Stimulated activated CD8-positive, alpha-beta memory T cell treated with anti-CD3 and anti-CD28 coated beads, Interleukin-7, amount 100 ng/mL, for 48 hours (primary cell): ENCODE measurements at places on chromosomes 16 and 17.
A peak's percentile ranks its signal among the peaks of the same experiment; 100 is the strongest.

GRCh38 chr16:83835586-83836566, 28.1 kb downstream of the HSBP1 start:
- no peak for DNase-seq

DNA sequence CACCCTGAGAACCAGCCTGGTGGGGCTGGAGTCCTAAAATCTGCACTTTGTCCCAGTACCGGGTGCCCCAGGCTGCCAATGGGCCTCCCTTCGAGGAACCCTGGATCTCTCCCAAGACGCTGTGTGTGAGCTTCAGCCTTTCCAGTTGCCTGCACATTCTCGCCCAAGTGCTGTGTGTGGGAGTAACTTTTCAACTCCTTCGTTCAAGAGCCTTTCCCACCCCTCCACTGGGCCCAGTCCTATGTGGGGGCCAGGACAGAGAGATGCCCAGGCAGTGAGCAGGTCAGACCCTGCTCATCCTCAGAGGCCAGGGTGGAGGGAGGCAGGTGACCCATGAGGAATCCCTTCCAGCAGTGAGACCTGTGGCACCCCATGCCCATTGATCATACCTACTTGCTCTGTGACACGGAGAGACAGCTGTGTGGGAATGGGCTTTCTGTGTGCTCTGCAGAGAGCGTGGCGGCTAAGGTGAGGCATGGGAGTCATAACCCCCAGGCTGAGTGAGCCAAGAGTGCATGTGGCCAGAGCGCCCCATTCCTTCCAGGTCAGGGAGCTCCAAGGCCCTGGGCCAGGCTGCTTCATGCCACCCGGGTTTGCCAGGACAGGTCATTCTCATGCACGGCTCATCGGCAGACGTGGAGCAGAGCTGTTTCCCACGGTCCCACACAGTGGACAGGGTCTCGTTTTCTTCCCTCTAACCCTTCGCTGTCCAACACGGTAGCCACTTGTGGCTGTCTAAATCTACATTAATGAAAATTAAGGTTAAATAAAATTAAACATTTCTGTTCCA, 154.4 kb downstream of the CLEC16A start:
- DNase-seq: no peak

DNA sequence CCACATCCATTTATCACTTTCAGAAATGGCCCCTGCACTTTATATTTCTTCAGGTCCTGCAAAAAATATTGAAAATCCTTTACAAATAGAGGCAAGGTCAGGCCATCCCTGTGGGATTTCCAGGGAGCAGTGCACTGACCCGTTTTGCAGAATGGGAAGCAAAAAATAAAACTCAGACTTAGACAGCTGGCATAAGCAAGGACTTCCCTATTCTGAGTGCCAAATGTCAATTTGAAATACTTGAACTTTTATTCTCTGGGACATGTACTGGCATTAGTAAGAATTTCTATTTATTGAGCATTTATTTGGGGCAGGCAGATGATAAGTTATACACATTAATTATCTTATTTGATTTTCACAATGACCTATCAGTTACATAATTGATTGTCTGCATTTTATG, 32.4 kb downstream of the PRKCB start:
- DNase-seq: no peak

DNA sequence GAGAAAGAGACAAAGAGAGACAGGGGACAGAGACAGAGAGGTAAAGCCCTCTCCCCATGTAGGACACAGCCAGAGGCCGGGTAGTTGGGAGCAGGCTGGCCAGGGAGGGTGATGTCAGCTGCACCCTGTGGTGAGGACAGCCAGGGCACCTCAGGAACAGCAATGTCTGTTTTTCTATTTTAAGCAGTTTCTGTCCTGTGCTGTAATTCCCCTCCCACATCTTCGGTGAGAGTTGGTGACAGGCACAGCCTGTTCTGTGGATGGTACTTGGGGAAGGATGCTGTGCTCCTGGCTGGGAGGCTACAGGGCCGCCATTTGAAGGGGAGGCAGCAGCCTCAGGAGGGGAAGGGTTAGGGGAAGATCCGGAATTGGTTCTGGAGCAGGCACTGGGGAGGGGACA, 163.5 kb downstream of the SDK2 start:
- DNase-seq: no peak

- no peak for DNase-seq
These were observed 57.8 kb upstream of the IL34 start for GRCh38 chr16:70588565-70588964.

DNA sequence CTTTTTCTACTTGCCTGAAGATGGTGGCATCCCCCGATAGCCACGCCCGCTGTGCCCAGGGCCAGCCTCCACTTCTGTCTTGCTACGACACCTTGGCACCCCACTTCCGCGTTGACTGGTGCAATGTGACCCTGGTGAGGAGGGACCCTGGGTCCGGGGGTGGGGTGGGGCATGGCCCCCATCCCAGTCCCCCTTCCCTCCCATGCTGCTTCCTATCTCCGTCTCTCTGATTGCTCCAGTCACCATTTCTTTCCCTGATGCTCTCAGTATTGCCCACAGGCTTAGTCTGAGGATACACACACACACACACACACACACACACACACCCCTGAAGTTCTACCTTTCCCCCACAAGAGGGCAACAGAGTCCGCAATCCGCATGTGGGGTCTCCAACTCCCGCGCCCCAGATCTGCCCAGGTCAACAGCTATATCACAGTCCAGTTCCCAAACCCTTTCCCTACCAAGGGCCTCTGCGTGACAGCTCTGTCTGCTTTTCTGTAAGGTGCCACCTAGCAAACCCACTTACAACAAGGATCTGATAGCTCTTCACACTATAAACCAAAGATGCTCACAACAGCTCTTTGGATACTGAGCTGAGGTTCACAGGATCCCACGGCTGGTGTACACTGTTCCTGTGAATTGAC, 3.4 kb downstream of the SGCA start:
- DNase-seq: no peak

GRCh38 chr17:40122999-40123810, 1.4 kb downstream of the MSL1 start:
- no peak for DNase-seq

DNA sequence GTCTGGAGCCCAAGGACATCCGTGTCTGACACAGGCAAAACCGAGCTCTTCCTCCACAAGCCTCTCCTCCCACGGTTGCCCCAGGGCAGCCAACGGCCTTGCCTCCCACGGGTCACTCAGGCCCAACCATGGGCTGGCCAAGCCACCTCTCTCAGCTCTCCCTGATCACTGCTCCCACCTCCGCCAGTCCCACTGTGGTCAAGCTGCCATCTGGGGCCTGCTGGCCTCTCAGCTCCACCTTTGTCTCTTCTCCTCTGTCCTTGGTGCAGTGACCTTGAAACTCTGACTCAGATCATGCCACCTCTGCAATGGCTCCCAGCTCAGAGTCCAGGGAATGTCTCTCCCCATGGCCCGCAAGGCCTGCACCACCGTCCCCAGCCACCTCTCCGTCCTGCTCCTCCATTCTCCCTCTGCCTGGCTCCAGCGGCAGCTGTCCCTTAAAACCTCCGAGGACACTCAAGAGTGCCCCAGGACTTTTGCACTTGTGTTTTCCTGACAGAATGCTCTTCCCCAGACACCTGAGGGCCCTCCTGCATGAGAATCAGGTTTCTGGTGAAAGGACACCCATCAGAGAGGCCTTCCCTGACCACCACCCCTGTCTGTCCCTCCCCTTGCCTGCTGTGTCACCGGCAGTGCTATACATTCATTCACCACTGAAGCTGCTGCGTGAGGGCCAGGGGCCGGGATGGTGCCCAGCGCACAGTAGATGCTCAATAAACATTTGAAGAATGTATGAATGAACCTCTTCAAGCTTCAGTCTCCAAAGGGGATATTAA, 19.3 kb downstream of the PEMT start:
- DNase-seq: no peak

GRCh38 chr16:2710711-2711231, 9.3 kb downstream of the PRSS27 start:
- DNase-seq: no peak

DNA sequence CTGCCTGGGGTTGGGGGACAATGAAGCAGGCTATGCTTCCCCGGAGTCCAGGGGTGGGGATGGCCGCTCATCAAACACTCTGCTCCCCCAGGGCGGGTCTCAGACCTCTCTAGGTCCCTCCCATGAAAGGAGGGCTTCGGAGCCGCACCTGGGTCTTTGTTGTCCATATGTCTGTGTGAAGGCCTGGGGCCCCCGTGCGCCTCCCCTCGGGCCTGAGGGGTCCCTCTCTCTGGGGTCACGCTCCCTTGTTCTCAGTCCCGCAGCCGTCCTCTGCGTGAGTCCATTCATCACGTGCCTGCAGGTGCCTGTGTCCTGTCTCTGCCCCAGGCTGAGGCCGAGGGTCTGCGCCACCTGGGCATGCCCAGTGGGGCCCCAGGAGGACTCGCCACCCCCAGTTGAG, 15.6 kb downstream of the BAHCC1 start:
- no peak for DNase-seq

DNA sequence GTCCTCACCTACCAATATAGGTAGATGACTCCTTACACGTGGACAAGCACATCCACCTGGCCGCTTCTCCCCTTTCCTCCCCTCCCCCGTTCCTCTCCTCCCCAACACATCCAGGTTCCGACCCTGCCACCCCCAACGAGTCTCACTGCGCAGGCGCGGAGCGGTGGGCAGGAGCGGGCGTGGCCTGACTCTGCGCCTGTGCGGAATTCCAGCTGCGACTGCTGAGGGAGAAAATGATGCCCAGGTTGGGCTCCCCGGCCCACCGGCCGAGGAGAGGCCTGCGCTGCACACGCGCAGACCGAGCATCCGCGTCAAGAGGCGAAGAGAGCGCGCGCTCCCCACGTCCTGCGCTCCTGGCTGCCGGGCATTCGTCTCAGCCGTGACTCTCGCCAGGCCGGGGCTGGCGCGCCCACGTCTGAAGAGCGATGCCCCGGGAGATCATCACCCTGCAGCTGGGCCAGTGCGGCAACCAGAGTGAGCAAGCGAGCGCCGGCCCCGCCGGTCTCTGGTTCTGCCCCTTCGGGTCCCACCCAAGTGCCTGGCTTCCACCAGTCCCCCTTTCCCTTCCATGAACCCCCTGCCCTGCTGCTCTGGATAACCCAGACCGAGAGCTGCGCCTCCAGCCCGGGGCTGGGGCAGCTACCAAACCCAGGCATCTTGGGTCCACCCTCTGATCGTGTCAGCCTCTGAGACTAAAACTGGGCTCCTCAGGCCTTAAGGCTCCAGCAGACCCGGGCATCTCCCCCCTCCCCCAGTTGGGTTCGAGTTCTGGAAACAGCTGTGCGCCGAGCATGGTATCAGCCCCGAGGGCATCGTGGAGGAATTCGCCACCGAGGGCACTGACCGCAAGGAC, at the start of gene TUBG2:
TSS of gene TUBG2 (plus strand) at position 206 of the 853 bp plus-strand sequence. CDS start at position 426, 220 bp downstream.
- peak; percentile 71 for DNase-seq

DNA sequence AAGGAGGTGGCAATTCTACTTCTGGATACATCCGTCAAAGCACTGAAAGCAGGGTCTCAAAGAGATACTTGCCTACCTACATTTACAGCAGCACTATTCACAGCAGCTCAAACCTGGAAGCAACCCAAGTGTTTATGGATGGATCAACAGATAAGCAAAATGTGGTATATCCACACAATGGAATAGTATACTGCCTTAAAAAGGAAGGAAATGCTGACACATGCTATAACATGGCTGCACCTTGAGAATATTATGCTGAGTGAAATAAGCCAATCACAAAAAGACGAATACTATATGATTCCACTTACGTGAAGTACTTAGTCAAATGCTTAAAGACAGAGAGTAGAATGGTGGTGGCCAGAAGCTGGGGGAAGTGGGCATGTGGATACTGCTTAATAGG, 336.2 kb downstream of the SLC39A11 start:
- DNase-seq: no peak

- no peak for DNase-seq
These were observed 12.6 kb upstream of the RPL38 start for GRCh38 chr17:74190807-74191406.

GRCh38 chr16:73126525-73126853, 78.6 kb upstream of the ZFHX3 start:
- no peak for DNase-seq

GRCh38 chr17:79602621-79603020, 8.2 kb downstream of the RBFOX3 start:
- DNase-seq: no peak

DNA sequence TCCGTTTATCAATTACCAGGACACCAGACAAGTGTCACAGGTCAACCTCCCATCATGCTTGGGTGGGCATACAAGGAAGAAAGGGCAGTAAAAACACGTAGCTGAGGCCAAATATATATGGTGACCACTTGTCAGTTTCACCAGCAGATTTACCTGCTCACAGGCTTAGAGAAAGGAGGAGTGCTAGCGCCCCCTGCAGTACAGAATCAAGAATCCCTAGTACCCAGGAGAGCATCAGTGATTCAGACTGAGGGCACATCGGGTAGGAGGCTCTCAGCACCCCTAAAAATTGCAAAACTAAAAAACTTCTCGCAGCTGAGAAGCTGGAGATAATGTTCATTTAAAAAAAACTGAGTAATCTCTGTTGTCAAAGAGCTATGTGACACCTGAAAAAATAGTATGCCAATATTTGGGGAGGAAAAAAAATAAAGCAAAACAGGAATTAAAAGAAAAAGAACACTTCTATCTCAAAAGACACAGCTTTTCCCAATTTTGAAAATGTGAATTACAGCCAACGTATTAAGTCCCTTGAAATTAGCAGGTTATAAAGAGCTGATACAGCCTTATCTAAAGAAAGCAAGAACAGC, 21.2 kb upstream of the MON1B start:
- DNase-seq: peak; percentile 8

- no peak for DNase-seq
These were observed 5.3 kb upstream of the SLC16A3 start for GRCh38 chr17:82223517-82223916.

DNA sequence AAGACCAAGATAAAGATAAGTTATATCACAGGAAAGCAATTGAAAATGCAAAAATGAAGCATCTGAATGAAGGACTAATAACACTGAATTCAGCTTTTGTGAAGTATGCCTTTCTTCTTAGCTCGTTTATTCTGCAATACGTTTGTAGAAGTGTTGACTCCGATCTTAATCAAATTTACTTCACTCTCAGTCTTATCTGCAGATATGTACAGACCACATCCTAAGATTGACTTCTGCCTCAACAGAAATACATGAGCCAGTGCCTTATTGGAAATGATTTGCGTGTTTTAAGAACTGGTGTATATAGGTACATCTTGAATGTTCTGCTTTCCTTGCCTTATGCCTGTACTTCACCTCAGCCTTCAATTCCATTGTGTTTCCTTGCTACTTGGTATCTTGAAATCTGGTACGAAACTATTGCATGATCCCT, 1.3 kb downstream of the ATF7IP2 start:
- no peak for DNase-seq

GRCh38 chr17:72101526-72101925, 19.3 kb upstream of the SOX9 start:
- no peak for DNase-seq
